ENCODE measurements at places on chromosomes 3 and 15. TPM values are rescaled to one million over a fixed set of nuclear protein-coding genes. Genes with fewer than 3 reads are reported as not detected.
A peak's percentile ranks its signal among the peaks of the same experiment; 100 is the strongest.

GRCh38 chr3:353191-353739 lies 156.7 kb downstream of the CHL1 start:
- no peaks in the 10 kb centered on the region for H3K27me3 ChIP-seq
- no peaks in the 10 kb centered on the region for H3K36me3 ChIP-seq
- no peak overlapping the region for H3K27ac ChIP-seq
- no peak overlapping the region for H3K4me3 ChIP-seq
- no peaks in the 10 kb centered on the region for H3K4me1 ChIP-seq

DNA sequence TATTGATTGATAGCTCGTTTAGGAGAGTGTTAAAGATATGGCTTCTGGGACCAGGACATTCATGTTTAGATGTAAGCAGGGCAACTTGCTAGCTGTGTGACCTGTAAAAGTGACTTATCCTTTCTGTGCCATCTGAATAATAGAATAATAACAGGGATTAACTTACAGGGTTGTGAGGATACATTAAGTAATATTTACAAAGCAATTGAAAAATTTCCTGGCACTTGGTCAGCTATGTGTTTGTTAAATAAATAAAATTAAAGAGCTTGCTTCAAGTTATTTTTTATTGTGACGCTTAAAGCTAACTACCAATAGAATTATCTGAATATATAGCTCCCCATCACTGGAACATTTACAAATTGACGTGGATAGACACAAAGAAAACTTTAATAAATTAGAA lies 287.9 kb upstream of the CDIN1 start:
- H3K27ac ChIP-seq: no peak overlapping the region
- no peaks in the 10 kb centered on the region for H3K36me3 ChIP-seq
- no peaks in the 10 kb centered on the region for H3K4me1 ChIP-seq
- H3K27me3 ChIP-seq: no peaks in the 10 kb centered on the region
- no peak for DNase-seq
- H3K4me3 ChIP-seq: no peak overlapping the region

- no peak overlapping the region for H3K4me3 ChIP-seq
- peaks cover 8% of the 10 kb centered on the region for H3K27me3 ChIP-seq
- H3K27ac ChIP-seq: no peak overlapping the region
- peaks cover 3% of the 10 kb centered on the region for H3K4me1 ChIP-seq
Observed at GRCh38 chr3:113218011-113218680, 6.8 kb downstream of the BOC start.

- DNase-seq: peak; percentile 73
- no peaks in the 10 kb centered on the region for H3K27me3 ChIP-seq
- H3K36me3 ChIP-seq: peaks cover 89% of the 10 kb centered on the region
- H3K4me3 ChIP-seq: no peak overlapping the region
Observed at GRCh38 chr3:134357914-134358811, 16.1 kb downstream of the AMOTL2 start.

- H3K4me1 ChIP-seq: peaks cover 24% of the 10 kb centered on the region
- DNase-seq: no peak
- H3K4me3 ChIP-seq: no peak overlapping the region
- no peaks in the 10 kb centered on the region for H3K27me3 ChIP-seq
- H3K27ac ChIP-seq: no peak overlapping the region
- no peaks in the 10 kb centered on the region for H3K36me3 ChIP-seq
Observed at GRCh38 chr3:71245971-71246880, 337.3 kb downstream of the FOXP1 start.

DNA sequence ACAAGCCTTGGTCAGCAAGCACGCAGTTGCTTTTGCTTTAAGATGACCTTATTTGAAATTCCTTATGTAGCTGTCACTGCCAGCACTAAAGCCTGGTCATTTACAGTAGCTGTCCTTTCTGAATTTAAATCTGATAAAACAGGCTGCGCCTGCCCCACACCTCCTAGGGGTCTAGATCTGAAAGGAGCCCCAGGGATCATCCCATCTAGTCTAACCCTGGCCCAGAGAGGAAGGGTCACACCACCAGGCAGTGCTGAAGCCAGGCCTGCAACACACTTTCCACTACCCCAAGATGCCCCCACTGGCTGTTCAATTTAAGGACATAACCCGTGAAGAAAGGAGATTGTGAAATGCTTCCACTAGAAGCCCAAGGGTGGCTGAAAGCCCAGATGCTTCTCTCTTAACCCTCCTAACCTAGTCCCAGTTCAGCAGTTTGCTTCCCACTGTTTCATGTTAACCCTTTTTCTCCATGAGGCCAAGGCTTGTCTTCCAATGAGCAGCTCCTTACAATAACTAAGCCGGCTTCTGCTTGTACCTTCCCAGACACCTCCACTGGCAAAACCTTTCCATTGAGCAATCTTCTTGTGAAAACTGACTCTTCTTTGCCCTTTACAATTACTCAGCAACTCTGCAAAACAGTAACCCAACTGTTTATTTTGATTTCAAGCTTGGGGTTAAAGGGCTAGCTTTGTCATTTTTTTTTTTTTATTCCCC lies 198.9 kb upstream of the LPP start:
- no peak for DNase-seq
- no peak overlapping the region for H3K27ac ChIP-seq
- no peaks in the 10 kb centered on the region for H3K36me3 ChIP-seq
- no peaks in the 10 kb centered on the region for H3K27me3 ChIP-seq
- H3K4me1 ChIP-seq: no peaks in the 10 kb centered on the region
- no peak overlapping the region for H3K4me3 ChIP-seq

DNA sequence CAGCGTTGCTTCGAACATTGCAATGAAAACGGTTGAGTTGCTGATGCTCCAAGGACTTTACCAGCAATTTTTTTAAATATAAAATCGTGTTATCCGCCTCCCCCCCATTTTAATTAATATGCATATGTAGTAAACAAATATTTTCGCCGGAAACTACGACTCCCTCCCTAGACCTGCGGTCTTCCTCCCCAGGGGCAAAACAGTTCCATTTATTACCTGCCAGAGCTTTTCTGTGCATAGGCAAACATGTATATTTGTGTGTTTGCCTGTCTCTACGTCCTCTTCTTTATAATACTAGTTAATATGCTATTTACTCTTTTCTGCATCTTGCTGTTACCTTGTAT lies 593 bp upstream of the RSL24D1 start:
- no peaks in the 10 kb centered on the region for H3K4me1 ChIP-seq
- H3K36me3 ChIP-seq: peaks cover 11% of the 10 kb centered on the region
- no peaks in the 10 kb centered on the region for H3K27me3 ChIP-seq
- no peak for DNase-seq

DNA sequence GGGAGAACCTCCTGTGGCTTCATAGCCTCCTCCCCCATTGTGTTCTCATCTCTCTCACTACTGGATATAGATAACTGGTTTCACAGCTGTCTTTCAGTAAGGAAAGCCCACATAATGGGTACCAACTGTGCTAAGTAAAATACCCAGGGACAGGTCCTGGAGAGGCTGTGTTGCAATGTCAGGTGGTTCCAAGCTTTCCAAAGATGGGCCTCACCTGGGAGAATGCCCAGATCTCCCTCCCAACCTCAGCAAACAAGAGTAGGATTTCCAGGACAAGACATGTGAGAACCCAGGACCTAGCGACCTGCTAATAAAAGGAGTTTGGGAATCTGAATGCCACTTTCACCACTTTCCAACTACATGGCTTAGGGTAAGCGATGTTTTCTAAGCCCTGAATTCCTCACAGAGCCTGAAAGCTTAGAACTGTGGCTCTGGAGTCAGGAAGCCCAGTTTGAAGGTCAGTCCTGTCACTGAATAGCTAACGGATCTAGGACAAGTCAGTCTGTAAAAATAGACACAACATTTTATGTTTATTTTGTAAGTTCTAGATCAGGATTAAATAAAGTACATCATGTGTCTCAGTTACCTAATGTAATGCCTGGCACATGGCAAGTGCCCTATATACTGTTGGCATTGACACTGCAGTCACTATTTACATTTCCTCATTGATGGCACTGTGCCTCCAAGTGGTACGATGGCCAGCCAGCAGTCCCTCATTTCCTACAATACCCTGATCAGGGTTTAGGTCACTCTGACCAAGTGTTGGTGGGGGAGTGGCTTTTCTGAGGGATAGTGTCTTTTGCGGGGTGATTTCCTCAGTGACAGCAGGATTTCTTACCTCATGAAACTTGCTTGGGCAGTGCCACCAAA lies 11.9 kb downstream of the CERS3 start:
- no peaks in the 10 kb centered on the region for H3K27me3 ChIP-seq
- H3K4me3 ChIP-seq: no peak overlapping the region
- no peaks in the 10 kb centered on the region for H3K36me3 ChIP-seq

DNA sequence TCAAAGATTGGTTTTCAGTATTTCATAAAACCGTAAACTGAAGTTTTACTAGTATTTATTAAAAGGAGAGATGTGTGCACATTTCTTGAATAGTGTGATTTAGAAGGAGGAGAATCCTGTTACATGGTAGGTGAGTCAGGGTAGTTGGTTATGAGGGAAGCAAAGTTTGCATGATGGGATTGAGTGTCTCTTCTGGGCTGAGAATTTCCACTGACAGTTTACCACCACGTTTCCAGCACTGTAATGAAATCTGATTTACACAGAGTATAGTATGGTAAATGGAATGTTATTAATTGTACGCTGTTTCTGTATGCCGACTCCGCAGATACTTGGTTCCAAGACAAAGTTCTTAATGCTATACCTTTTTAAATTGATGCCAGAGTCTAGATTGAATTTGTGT lies 1.6 kb downstream of the NECTIN3 start:
- no peak overlapping the region for H3K27ac ChIP-seq
- H3K36me3 ChIP-seq: no peaks in the 10 kb centered on the region
- H3K27me3 ChIP-seq: no peaks in the 10 kb centered on the region
- H3K4me3 ChIP-seq: peak overlapping the region; percentile 96

GRCh38 chr3:147099076-147099475 lies 307.3 kb downstream of the ZIC4 start:
- no peaks in the 10 kb centered on the region for H3K4me1 ChIP-seq
- H3K36me3 ChIP-seq: peaks cover 3% of the 10 kb centered on the region
- H3K4me3 ChIP-seq: no peak overlapping the region
- DNase-seq: no peak
- no peaks in the 10 kb centered on the region for H3K27me3 ChIP-seq
- no peak overlapping the region for H3K27ac ChIP-seq

GRCh38 chr15:69760258-69760845 lies 307.7 kb downstream of the RPLP1 start:
- no peak overlapping the region for H3K27ac ChIP-seq
- H3K4me1 ChIP-seq: peaks cover 4% of the 10 kb centered on the region
- H3K4me3 ChIP-seq: no peak overlapping the region
- no peaks in the 10 kb centered on the region for H3K27me3 ChIP-seq
- DNase-seq: no peak
- no peaks in the 10 kb centered on the region for H3K36me3 ChIP-seq

- H3K4me1 ChIP-seq: no peaks in the 10 kb centered on the region
- H3K27ac ChIP-seq: no peak overlapping the region
- no peak overlapping the region for H3K4me3 ChIP-seq
- peak; percentile 81 for DNase-seq
- H3K36me3 ChIP-seq: no peaks in the 10 kb centered on the region
Observed at GRCh38 chr3:171028025-171028778, 1.7 kb upstream of the SLC2A2 start.

DNA sequence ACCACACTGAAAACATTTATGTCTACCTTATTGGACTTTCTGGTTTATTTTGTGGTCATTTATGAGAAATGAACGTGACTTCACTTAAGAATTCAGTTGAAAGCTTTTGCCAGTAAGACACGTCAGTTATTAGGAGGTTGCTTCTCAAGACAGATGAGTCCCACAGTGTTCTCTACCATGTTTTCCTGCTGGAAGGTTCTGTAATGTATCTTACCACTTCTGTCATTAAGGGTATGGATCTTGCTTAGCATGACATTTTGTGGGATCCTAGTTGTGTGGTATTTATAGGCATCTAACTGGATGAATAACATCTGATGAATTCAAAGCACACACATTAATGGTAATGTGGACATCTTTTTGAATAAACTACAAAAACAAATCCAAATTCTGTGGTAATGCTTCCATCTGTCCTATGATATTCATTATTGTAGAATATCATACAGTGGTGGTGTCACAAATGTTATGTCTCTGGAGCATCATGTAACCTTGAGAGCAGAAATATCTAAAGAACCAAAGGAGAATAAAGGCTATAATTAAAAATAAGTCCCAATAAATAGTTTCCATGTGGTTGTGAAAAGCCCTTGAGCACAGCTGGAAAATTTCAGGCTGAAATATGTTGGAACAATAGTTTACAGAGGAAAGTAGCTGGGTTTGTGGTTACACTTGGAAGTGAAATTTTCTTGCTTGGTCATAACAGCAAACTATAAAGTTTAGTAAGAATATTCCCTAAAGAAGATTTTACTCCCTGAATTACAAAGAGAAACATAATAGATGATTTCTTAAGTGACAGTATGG lies 61.5 kb downstream of the C3orf38 start:
- no peak overlapping the region for H3K27ac ChIP-seq
- no peak overlapping the region for H3K4me3 ChIP-seq
- H3K4me1 ChIP-seq: no peaks in the 10 kb centered on the region
- peaks cover under 1% of the 10 kb centered on the region for H3K36me3 ChIP-seq

GRCh38 chr3:33144433-33144832 lies 30.6 kb downstream of the CRTAP start:
- no peak overlapping the region for H3K4me3 ChIP-seq
- H3K27ac ChIP-seq: no peak overlapping the region
- no peaks in the 10 kb centered on the region for H3K27me3 ChIP-seq
- H3K4me1 ChIP-seq: no peaks in the 10 kb centered on the region

DNA sequence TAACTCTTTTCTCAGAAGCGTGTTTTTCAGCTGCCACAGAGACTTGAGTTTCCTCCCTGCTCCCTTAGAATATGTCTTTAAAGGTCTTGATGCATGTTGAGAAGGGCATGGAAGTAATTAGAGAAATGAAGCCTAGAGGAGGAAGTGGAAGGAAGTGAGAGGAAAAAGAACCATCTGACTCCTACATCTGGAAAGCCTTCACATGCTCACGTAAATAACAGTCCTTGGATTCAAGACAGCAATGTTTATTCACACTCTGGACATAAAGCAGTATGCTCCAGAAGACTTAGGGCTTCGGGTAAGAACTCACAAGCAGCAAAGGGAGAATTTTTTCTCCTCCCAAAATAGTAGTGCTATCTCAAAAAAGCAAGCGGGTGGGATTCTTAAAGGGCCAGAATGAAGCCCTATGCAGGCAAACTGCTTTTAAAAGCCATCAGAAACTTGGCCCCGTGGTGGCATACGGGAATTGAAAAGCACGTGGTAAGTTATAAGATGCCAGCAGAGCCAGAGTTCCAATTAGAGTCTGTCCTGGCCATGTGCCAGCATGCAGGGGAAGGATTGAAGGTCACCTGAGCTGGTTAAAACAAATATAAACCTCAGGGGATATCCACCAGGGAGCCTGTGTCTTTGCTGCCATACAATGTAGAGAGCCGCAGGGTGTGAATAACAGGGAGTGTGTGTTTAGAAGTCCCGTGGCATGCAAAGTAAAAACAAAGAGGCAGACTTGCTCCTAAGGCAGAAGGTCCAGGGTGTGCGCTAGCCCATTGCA lies 380.8 kb upstream of the NDN start:
- peaks cover 2% of the 10 kb centered on the region for H3K36me3 ChIP-seq
- H3K4me1 ChIP-seq: no peaks in the 10 kb centered on the region

- H3K27me3 ChIP-seq: no peaks in the 10 kb centered on the region
- H3K4me1 ChIP-seq: peaks cover 4% of the 10 kb centered on the region
- no peak overlapping the region for H3K27ac ChIP-seq
- H3K4me3 ChIP-seq: no peak overlapping the region
- peaks cover 3% of the 10 kb centered on the region for H3K36me3 ChIP-seq
- no peak for DNase-seq
Observed at GRCh38 chr3:159854500-159855124, 134.0 kb upstream of the IL12A start.

The RASL12 gene
- total RNA-seq: 7.7 TPM

The DLL4 gene
- 0.35 TPM for total RNA-seq

The CHCHD6 gene
- total RNA-seq: 34.2 TPM

The SERPINI1 gene
- total RNA-seq: 5.8 TPM

The JAGN1 gene
- 33.5 TPM for total RNA-seq

The ACP3 gene
- 0.17 TPM for total RNA-seq

Measured in H9 (cell line).